Foreskin melanocyte (primary cell): ENCODE measurements at places on chromosomes 2 and 18.

DNA sequence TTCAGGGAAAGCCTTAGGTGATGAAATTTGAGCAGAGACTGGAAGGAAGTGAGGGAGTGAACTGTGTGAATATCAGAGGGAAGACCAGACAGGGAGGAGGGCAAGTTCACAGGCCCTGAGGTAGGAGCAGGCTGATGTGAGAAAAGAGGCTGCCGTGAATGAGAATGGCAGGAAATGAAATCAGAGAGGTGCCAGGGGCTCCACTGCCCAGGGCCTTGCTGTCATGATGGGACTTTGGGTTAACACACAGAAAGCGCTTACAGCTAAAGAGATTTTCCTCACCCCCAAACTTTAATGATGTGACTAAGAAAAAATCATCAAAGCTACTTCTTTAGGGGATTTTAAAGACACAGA is 53.8 kb downstream of the MARCHF4 start:
- DNase-seq, result no peak

DNA sequence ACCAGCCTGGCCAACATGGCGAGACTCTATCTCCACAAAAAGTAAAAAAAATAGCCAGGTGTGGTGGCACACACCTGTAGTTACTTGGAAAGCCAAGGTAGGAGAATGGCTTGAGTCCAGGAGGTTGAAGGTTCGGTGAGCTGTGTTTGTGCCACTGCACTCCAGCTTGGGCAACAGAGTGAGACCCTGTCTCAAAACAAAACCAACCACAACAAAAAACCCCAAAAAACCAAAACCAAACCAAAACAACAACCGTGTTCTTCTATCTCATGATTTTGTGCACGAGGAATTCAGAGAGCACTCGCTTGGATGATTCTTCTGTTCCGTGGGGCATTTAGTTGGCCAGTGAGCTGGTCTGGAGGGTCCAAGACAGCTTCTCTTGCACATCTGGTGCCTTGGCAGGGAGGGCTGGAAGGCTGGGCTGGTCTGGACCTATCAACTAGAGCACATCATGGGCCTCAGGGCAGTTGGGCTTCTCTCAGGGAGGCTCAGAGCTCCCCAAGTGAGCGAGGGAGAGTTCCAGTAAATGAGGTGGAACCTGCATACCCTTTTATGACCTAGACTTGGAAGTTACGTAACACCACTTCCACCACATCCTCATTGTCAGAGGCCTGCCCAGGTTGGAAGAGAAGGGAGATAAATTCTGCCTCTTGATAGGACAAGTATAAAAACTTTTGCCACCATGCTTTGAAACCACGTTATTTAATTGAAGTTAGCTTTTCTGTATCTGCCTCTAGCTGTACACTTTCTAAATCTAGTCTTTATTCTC is 25.2 kb downstream of the SIX2 start:
- DNase-seq, result no peak

DNA sequence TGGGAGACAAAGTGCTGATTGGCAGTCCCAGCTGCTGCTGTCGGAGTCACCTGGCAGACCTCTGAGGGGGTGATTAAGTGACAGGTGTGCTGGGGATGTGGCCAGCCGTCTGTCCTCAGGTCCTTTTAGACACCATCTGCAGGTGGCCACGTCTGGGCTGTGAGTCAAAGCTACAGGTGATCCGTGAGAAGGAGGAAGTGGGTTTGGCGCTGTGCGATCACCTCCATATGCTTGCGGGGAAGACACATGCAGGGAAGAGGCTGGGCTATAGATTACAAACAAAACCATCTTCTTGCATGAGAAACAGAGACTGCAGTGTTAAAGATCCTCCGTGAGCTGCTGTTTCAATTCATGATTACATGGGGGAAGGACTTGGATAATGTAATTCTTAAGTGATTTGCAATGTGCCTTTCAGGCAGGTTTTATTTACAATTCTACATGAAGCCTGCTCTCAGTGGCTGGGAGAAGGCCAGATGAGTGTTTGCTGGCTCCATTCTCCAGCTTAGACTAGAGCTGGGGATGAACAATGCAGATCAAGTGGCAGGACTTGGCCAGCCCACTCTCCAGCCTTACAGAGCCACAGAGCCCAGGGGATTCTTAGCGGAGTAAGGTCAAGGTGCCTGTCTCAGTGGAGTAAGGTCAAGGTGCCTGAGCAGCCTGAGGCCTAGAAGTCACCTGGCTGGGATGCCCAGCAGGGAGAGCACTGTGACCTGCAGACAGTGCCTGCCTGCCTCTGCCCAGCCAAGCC is 87.8 kb downstream of the LYPD1 start:
- DNase-seq, result no peak

DNA sequence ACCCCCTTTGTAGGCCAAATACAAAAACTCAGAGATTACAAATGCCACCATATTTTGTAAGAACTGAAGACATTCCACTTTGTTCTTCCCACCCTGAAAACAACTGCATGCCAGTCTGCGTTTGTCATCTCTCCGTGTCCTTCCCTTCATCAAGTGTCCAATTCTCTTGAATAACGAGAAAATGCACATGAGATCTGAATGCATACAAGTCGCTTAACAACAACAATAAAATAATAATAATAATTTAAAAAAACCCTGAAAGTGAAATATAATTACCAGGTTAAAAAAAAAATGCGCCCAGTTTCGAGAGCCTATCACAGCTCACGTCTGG is 2.0 kb upstream of the SETBP1 start:
- DNase-seq, result no peak

- DNase-seq, result no peak
Measured at GRCh38 chr2:242064364-242065250, 195.1 kb downstream of the RTP5 start.

DNA sequence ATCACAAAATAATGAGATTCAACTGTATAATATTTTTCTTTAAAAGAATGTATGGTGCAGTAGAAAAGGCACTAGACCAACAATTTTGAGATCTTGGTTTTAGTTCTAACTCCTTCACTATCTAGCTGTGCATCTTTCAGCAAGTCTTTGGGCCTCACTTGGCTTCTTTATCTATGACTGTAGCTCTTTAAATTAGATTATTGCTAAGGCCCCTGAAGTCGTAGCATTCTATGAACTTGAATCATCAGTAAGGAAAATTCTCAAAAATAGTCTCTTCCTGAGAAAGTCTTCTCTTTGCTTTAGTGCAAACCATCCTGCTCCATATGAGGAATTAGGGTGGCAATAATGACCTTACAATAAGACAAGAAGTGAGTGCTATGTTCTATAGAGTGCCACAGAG is 140.4 kb downstream of the FTCDNL1 start:
- no peak for DNase-seq

DNA sequence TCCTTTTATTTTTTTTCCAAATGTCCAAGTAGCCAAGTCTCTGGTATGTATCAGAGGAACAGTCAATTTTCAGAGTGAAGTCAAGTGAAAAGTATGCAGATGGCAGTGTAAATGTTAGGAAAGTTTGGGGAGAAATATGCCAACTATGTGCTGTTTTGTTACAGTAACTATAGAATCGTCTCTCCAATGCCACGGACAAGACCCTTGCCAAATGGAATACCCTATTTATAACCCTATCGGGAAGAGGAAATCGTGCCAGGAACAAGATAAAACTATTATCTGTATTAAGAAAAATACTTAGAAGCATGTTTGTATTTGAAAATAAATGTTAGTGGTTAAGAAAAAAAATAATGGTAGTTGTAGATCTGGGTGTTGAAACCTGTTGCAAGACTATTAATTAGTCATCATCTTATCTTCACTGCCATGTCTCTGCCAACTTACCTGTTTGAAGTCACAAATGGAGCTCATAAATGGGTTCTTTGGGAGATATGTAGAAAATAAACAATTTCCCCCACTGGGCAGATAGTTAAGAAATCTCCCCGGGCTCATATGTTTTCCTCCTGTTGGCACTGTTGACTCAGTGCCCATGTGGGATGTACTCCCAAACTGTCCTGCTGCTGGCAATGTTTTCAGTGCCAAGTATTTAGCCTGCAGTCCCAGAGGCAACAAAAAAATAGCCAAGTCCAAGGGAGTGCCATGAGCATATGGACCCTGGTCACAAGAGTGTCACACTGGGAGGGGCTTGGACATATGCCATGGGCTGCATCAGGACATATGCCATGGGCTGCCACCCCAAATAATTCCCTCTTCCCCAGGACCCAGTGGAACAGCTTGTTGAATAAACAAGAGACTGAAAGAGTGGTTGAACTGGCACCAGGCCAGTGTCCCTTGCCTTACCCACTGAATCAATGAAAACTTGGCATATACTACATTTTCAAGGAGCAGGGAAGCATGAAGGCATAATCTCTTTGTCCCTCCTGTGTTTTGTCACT is 366.9 kb downstream of the OSR1 start:
- DNase-seq, result peak; percentile 26

DNA sequence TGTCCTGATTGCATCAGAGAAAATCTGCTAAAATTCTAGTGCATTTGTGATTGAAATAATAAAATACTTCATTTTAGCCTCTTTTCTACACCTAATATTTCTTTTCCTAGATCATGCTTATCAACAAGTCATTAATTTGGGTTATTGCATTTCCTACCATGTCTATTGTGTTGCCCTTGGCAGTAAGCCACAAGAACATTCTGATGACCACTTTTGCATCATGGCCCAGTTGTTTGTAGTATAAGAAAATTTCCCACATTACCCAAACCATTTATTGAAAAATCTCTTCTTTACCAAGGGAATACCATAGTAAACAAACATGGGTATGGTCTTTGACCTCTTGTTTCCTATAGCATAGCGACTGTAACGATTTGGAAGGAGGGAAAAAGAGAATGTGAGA is 76.3 kb downstream of the R3HDM1 start:
- DNase-seq, result no peak

DNA sequence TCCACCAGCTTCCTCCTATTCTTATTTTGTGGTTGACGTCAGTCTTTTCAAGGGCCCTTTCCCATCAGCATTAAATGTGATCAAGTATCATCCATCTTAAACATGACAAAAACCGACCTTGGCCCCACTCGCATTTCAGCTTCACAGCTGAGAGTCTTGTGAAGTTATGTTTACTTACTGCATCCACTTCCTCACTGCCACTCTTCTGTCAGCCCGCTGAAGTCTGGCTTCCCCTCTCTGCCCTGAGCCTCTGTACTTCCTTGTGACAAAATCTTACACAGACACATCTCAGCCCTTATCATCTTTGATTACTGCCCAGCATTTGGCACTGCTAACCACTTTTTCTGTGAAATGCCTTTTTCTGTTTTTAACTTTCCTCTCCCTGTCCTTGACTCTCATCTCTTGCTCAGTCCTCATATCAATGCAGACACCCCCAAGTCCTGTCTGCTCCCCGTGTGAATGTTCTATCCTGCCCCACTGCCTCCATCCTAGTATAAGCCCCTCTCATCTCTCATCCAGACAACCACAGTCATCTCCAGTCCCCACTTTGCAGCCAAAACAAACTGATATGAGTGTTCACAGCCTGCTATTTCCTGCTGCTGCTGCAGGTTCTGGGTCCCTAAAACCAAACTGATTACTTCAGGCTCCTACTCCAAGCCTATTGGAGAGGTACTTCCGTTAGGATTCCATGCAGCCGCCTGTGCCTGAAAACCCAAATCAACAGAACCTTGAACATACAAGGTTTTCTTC is 31.4 kb downstream of the FOSL2 start:
- no peak for DNase-seq

GRCh38 chr2:62203459-62203858 is 7.5 kb downstream of the B3GNT2 start:
- DNase-seq, result no peak

GRCh38 chr2:58834404-58834803 is 593.3 kb upstream of the FANCL start:
- peak; percentile 17 for DNase-seq

GRCh38 chr2:204900910-204901309 is 355.6 kb downstream of the PARD3B start:
- DNase-seq, result no peak

- DNase-seq, result no peak
Measured at GRCh38 chr2:174338147-174338605, 3.4 kb downstream of the SP9 start.

GRCh38 chr2:205734436-205735037 is 52.2 kb downstream of the NRP2 start:
- no peak for DNase-seq

DNA sequence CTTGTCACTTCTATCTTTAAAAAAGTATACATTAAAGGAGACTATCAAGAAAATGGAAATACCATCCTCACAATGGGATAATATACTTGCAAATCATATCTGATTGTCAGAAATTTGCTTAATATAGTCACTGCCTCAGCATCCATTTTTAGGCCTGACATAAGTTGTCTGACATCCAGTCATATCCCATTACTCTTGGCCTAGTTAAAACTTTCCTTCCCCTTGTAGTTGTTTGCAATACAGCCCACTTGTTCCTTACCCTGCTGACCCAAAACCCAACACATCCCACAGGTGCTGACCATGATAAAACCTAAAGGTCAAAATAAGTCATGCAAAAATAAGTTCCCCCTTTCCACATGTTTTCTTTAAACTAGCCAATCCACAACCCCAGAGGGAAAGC is 3.6 kb upstream of the ARHGEF33 start:
- no peak for DNase-seq

DNA sequence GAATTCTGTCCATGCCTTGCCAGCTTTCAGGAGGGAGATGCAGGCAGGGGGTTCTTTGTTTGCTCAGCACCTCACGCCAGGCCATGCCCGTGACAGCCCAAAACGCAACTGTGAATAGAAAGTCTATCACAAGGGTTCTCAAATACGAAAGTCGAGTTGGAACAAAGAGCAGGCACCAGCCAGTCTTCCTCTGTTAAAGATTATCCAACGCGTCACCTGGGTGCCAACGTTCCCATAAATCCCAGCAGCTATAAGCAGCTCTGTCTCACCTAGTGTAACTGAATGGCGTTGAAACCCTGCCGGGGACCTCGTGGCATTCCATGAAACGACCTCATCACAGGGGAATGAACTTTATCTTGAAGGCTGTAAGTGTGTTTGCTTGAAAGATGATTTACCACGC is 84.8 kb upstream of the GATA6 start:
- DNase-seq, result no peak

GRCh38 chr2:237624565-237624964 is 2.8 kb upstream of the LRRFIP1 start:
- no peak for DNase-seq
